ENCODE measurements at places on chromosomes 5 and 9.

GRCh38 chr5:181222630-181223057, 437 bp upstream of the TRIM41 start:
- no peak for DNase-seq

DNA sequence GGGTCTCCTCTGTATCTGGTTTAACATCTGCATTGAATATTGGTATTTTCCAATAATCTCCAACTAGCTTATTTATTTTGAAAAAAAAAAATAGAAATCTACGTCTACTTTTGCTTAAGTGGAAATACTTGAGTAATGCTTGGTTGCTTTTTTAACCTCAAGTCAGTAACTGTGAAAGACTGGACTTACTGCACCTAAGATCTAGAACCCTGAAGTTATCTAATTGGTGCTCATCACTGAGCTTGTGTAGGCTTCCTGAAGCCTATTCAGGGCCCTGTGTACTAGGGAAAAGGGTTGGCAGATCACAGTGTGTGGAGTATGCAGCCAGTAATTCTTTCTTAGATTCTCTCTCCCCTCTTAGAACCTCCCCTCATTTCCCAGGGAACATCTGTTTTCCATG, 16.2 kb downstream of the SLC1A1 start:
- DNase-seq, result no peak

DNA sequence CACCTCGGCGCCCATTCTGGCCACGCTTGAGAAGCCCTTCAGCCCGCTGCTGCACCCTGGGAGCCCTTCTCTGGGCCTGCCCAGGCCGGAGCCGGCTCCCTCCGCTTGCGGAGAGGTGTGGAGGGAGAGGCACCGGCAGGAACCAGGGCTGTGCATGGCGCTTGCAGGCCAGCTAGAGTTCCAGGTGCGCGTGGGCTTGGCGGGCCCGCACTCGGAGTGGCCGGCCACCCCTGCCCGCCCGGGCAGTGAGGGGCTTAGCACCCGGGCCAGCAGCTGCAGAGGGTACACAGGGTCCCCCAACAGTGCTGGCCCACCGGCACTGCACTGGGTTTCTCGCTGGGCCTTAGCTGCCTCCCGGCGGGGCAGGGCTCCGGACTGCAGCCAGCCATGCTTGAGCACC, 72.3 kb upstream of the SYK start:
- no peak for DNase-seq

DNA sequence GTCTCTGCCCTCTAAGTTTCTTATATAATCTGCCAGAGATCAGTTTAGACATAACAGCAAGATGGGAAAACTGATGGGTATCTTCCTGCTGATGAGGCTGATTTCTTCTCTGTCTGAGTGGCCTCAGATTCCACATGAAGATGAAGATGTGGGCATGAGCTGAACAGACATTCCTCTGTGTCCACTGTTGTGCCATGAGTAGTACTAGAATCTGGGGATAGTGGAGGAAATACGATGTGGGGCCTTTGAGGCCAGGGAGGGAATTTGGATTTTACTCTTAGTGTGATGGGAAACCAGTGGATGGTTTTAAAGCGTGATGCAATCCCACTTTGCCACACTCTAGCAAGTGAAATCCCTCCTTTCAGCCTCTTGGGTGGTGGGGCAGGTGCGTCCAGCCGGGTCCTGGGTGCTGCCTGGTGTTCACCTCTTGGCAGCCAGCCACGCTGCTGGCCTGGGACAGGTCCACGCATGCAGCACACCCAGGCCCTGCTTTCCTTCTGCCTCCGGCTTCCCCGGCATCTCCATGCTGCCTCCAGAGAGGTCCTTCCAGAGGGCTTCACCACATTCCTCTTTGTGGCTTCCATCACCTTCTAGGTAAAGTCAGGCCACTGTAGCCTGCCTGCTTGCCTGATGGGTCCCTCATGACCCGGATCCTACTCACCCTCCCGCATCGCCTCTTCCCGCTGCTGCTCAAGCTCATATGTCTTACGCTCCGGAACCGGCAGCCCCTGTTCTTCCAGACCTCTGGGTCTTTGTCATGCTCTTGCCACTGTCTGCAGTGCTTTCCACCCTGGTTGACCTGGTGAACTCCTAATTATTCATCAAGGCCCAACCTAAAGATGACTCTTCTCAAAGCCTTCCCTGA, 28.1 kb upstream of the SH3PXD2B start:
- DNase-seq, result no peak

DNA sequence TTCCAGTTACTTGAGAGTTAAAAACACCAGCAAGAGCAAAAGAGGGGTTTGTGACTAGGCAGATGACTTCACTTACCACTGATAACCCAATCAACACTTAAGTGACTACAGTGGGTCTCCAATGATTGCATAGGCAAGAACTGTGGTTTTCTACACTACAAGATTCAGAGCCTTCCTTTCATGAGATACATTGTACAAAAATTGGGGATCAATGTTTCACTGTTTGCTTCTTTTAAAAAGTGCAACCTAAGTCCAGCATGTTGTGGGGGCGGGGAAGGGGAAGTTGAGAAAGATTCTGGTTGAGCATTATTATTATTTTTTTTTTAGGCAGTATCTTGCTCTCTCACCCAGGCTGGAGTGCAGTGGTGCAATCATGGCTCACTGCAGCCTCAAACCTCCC, 3.6 kb downstream of the IQGAP2 start:
- DNase-seq, result no peak

DNA sequence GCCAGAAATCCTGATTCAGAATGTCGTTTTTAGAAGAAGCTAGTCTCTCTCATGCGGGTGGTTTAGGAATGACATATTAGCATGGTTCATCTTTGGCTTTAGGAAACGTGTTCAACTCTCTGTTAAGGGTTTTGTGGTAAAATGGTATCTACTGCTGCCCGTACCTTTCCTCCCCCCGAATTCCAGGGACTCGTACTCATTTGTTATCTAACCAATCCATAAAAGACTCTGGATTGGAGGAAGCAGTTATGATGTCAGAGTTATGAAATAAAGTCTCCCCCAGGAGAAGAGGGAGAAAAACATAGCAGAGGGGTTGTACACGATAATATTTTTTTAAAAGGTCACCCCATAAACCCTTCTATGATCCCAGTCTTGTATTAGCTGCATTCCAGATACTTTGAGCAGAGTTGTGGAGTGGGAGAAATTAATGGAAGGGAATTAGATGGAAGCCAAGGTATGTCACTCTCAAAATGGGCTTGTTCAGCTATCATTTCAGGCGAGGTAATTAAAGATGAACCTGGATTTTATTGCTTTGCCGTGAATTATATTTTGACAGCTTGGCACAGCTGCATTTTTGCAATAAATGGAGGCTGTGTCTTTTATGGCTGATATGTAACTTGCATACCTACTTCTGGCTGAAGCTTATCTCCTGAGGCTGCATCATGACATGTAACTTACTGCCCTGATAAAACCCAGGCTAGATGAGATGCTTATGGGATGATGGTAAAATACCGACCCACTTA, 31.3 kb downstream of the RAI14 start:
- DNase-seq, result no peak

- DNase-seq, result no peak
Observed at GRCh38 chr5:6360323-6361072, 17.8 kb downstream of the MED10 start.

GRCh38 chr5:60639544-60639943, 60.4 kb downstream of the DEPDC1B start:
- no peak for DNase-seq

DNA sequence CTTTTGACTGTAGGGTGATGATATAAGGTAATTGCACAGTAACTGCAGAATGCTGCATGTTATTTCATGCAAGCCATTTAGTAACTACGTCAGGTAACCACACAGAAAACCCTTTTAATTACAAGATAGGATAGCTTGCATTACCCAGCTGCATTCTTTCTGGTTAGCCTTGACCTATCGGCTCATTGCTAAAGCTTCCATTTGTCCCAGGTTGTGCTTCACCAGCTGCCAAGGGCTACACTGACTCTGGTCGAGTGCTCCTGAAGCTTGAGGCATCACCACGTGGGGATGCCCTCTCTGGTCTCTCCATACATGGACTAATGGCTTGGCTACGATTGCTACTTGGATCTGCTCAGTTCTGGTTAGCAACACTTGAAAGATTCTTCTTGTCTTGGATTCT, 81.1 kb upstream of the SLC12A2 start:
- DNase-seq, result no peak

DNA sequence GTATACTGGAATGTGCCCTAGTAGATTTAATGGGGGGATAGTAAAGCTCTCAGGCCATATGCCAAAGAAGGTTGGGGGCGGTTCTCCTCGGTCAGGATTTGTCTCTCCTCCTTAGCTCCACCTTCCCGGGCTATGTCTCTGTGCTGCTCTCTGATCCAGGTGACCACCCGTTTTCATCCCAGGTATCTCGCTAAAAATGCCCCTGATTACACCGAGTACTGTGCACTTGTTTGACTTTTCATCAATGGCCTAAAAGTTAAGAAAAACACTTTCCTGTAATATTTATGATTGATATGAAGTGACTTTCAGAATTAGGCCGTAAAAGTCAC, 724 bp downstream of the NDUFS6 start:
- DNase-seq, result no peak

GRCh38 chr5:88287302-88287701, 18.7 kb upstream of the TMEM161B start:
- no peak for DNase-seq

GRCh38 chr9:25861421-25861820, 183.2 kb upstream of the TUSC1 start:
- no peak for DNase-seq

DNA sequence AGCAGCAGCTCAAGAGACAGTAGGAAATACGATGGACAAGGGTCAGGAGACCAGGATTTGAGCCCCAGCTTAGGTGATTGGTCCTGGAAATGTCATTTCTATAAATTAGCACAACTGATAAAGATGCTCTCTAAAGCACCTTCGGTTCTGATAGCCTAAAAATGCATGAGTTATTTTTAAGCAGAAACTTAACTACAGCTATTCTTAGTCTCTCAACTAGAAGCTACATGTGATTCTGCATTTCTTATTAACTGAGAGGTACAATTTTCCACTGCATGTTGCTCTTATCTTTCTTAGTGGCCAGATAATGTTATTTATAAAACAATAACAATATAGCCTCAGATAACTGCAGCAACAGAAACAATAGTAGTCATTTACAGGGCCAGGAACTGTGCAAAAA, 136.4 kb downstream of the GRIA1 start:
- no peak for DNase-seq

- DNase-seq, result no peak
Observed at GRCh38 chr9:83569326-83569725, 31.1 kb upstream of the FRMD3 start.

DNA sequence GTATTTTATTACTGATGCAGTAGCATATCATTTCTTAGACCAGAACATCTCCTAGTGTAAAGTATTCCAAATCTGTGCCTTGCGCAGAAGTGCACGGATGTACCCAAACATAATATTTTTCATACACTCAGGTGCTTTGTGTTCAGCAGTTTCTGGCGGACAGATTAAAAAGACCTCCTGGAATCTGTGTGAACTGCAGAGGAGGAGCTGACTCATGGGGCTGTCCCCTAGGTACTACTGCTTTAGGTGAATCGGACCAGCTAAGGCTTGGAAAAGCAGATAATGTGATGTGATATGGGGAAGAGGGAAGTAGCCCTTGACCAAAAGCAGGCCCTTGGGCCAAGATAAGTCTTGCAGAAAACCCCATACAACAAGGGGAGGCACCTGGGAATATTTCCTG, 310.1 kb downstream of the PLK2 start:
- DNase-seq, result no peak

GRCh38 chr5:7347377-7347776, 48.6 kb upstream of the ADCY2 start:
- DNase-seq, result no peak

- DNase-seq, result no peak
Observed at GRCh38 chr9:107008447-107008846, 145.5 kb downstream of the ZNF462 start.

DNA sequence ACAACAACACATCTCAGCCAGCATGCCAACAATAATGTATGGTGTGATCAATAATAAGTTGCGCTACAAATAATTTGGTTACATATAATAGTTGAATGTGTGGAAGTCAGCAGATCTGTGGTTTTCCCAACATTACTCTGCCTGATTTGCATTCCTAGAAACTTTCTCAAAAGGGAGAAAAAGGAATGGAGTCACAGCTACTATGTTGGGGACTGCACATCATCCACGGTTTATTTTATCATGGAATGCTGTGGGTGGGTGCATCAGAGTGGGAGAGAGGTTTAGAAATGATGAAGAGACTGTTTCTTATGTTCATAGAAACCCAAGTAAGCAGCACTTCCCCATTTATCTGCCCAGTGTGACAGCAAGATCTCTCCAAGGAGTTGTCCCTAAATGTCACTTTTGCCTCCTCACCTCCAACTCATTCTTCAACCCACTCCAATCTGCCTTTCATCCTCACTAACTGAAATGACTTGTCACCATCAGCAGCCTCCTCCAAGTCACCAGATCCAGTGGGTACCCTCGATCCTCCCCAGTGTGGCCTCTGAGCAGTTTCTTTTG, 2.8 kb upstream of the SPOCK1 start:
- DNase-seq, result no peak

- no peak for DNase-seq
Observed at GRCh38 chr5:39115644-39116343, 41.6 kb upstream of the RICTOR start.

GRCh38 chr5:3175416-3175815, 420.2 kb upstream of the IRX1 start:
- no peak for DNase-seq

- no peak for DNase-seq
Observed at GRCh38 chr5:86411596-86411995, 206.1 kb upstream of the COX7C start.

- DNase-seq, result no peak
Observed at GRCh38 chr5:176388003-176388443, 375 bp downstream of the NOP16 start.

DNA sequence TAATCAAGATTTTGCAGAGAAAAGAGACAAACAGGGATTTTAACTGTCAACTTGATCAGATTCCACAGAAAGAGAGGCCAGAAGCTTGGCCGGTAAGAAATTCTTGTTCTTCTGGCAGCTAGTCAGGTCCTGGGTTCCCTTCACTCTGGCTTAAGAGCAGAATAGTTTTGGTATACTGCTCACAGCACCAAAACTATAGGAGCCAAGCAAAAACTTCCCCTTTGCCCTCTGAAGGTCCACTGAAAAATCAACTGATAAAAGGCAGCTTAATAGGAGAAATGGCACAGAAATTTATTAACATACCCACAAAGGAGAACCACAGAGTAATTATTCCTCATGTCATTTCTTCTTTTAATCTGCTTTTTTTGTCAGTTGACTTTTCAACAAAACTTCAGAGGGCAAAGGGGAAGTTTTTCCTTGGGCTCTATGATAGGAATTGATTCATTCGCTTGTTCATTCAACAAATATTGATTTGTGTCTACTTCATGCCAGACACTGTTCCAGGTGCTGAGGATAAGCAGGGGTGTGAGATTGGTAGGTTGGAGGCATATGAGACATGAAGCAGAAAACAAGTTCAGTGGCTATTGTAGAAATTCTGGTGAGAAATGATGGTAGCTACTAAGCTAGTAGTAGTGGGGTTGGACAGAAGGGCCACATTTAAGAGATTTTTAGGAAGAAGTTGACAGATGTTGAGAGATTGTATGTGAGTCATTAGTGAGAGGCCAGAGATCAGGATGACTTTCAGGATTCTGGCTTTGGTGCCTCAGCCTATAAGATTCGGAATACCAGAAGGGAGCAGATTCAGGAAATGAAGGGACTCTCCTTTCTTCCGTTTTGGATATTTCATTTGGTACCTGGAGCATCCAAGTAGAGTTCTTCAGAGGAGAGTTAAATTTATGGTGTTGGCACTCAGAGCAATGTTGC, 20.6 kb upstream of the NNT start:
- no peak for DNase-seq

GRCh38 chr9:27433631-27434325, 90.3 kb upstream of the IFNK start:
- no peak for DNase-seq
